ENCODE measurements at places on chromosomes 5 and 9.

GRCh38 chr5:149053072-149053695 is 9.7 kb downstream of the SH3TC2 start:
- no peak for DNase-seq

- DNase-seq = no peak
Observed at GRCh38 chr9:2126331-2126803, 111.2 kb downstream of the SMARCA2 start.

DNA sequence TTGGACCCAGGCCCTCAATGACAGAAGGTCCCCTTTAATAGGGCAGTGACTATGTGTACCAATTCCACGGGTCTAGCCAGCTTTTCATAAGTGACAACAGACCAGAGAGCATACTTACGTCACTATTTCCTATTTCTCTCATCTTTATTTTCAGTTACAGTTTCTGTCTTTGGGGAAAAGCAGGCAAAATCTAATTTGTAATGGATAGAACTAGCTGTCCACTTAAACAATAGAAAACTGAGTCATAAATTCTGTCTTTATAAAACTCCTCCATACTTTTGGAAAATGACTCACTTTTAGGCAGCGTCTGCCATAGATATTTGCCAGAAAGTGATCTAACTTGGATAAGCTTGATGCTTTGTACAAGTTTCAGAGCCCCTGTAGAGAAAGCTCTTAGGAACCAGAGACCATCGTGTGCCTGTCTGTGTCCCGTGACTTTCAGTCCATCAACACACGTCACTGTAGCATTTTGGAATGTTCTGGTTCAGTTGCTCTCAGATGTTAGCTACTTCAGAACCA is 101.9 kb downstream of the F2RL2 start:
- DNase-seq = no peak

GRCh38 chr9:127384901-127385300 is 12.1 kb upstream of the SLC2A8 start:
- DNase-seq = no peak

GRCh38 chr5:518721-519120 is 5.5 kb downstream of the SLC9A3 start:
- DNase-seq = no peak

All from activated naive CD4-positive, alpha-beta T cell treated with anti-CD3 and anti-CD28 coated beads, Interleukin-2, amount 50 U/mL, for 16 hours (primary cell).